NCI-H526 treated with DMSO at 0.1 percent for 48 hours (cell line): ENCODE measurements at places on chromosomes 2 and 18.
A peak's percentile ranks its signal among the peaks of the same experiment; 100 is the strongest.

- DNase-seq = no peak
Measured at GRCh38 chr2:68878753-68879152, 7.6 kb upstream of the BMP10 start.

- no peak for DNase-seq
Measured at GRCh38 chr2:189146553-189146952, 33.0 kb downstream of the COL5A2 start.

- DNase-seq = no peak
Measured at GRCh38 chr2:205585449-205586383, 96.6 kb upstream of the NRP2 start.

DNA sequence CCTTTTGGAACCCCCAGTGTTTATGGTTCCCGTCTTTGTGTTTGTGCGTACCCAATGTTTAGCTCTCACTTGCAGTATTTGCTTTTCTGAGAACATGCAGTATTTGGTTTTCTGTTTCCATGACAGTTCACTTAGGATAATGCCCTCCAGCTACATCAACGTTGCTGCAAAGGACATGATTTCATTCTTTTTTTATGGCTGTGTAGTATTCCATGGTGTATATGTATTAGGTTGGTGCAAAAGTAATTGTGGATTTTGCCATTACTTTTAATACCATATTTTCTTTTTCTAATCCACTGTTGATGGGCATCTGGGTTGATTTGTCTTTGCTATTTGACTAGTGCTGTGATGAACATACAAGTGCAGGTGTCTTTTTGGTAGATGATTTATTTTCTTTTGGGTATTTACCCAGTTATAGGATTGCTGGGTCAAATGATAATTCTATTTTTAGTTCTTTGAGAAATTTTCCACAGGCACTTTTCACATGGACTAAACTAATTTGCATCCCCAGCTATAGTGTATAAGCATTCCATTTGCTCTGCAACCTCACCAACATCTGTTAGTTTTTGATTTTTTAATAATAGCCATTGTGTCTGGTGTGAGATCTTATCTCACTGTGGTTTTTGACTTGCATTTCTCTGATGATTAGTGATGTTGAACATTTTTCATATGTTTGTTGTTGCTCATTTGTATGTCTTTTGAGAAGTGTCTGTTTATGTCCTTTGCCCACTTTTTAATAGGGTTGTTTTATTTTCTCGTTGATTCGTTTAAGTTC lies 63.6 kb downstream of the CERS6 start:
- DNase-seq = peak; percentile 40

GRCh38 chr2:49021271-49021670 lies 133.0 kb downstream of the FSHR start:
- DNase-seq = no peak

DNA sequence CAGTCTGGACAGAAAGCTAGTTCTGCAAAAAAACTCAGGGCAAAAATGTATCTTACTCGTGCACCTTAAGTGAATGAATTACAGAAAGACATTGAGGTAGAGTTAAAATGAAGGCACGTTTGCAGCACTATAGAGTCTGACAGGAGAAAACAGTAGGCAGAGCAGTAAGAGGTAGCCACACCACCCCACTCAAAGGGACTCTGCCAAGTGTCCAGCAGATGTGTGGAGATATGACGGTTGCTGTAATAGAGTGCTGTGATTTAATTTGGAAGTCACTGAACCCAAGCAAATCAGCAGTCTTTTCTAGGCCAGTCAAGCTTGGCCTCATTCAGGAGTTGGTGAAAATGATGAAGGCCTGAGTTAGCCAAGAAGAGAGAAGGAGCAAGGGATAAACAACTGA lies 464.4 kb downstream of the PTPRM start:
- no peak for DNase-seq

- no peak for DNase-seq
Measured at GRCh38 chr2:231627384-231628120, 34.9 kb downstream of the TEX44 start.
